Left ventricle myocardium inferior (tissue), 1 donor: ENCODE measurements at places on chromosomes 16 and 17.
A peak's percentile ranks its signal among the peaks of the same experiment; 100 is the strongest.

DNA sequence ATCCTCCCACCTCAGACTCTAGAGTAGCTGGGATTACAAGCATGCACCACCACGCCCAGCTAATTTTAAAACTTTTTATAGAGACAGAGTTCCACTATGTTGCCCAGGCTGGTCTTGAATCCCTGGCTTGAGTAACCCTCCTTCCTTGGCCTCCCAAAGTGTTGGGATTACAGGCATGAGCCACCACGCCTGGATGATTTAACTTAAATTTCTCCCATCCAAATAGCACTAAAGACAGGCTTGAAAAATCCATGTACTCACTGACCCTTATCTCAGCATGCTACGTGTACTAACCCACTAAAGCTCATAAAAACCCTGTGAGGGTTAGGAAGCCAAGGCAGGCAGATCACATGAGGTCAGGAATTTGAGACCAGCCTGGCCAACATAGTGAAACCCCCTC, 4.6 kb downstream of the SLC5A10 start:
- DNase-seq, result no peak

DNA sequence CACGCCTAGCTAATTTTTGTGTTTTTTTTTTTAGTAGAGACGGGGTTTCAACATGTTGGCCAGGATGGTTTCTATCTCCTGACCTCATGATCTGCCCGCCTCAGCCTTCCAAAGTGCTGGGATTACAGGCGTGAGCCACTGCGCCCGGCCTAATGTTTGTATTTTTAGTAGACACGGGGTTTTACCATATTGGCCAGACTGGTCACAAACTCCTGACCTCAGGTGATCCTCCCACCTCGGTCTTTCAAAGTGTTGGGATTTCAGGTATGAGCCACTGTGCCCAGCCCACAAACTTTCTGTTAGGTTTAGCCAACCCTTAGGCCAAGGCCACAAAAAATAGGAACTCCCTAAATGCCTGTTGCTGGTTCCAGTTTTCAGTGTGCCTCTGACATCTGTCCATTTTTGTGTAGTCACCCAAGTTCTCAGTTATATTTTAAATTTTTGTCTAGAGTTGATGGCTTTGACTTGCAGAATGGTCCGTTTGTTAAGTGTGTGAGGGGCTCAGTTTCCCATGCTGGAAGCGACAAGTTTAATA, 12.7 kb downstream of the CCL16 start:
- no peak for DNase-seq

- peak; percentile 52 for DNase-seq
Observed at GRCh38 chr17:75124041-75124818, 7.3 kb downstream of the NT5C start.

- DNase-seq, result no peak
Observed at GRCh38 chr17:27783440-27784350, 16.6 kb downstream of the NOS2 start.

- DNase-seq, result no peak
Observed at GRCh38 chr17:38544839-38545209, 60.9 kb downstream of the SRCIN1 start.

DNA sequence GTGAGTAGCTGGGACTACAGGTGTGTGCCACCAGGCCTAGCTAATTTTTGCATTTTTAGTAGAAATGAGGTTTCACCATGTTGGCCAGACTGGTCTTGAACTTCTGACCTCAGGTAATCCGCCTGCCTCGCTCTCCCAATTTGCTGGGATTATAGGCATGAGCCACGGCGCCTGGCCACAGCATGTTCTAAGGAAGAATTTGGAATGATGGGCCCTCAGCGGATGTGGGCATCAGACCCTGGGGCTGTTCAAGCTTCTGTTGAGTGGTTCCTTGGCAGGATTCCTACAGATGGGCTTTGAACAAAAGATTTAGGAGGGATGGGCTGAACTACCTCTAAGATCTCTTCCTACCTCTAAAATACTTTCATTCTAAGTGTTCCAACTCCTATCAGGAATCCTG, 4.1 kb downstream of the PRPSAP2 start:
- DNase-seq, result no peak

DNA sequence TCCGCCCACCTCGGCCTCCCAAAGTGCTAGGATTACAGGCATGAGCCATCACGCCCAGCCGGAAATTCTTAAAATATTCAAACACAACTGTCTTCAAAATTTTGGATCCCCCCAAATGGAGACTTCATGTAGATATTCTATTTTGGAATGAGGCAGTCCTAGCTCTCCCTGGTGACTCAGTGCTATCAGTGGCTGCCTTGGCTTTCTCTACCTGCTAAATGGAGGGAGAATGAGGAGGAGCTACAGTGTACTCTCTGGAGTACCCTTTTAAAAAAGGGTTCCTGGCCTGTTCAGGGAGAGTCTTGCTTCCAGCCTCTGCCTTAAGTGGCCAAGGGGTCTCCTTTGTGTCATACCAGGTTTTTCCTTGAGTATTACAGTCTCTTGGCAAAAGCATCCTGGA, 10.8 kb downstream of the ALKBH5 start:
- no peak for DNase-seq
